Large intestine (tissue), 12 donors: ENCODE measurements at places on chromosomes 2 and 18.
A peak's percentile ranks its signal among the peaks of the same experiment; 100 is the strongest.

GRCh38 chr18:76493213-76494161 is 1.6 kb downstream of the ZNF516 start:
- peak; percentile 68 for DNase-seq

DNA sequence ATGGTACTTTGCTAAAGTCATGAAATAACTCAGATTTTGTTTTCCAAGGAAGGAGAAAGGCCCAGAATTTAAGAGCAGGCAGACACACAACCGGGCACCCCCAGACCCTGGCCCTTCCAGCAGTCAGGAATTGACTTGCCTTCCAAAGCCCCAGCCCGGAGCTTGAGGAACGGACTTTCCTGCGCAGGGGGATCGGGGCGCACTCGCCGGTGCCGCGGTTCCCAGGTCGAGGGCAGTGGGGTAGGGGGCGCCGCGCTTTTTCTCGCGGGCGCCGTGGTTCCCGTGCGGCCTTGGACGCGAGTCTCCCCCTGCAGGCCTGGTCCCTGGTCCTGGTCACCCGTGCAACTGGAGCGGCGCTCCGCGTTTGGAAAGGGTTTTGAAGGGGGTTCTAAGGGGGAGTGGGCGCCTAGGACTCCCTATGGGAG is 1.2 kb downstream of the ZNF236 start:
- DNase-seq, result peak; percentile 48

- no peak for DNase-seq
Observed at GRCh38 chr2:75982719-75983118, 272.0 kb upstream of the GCFC2 start.

- no peak for DNase-seq
Observed at GRCh38 chr2:64609227-64609941, 44.3 kb downstream of the SERTAD2 start.

DNA sequence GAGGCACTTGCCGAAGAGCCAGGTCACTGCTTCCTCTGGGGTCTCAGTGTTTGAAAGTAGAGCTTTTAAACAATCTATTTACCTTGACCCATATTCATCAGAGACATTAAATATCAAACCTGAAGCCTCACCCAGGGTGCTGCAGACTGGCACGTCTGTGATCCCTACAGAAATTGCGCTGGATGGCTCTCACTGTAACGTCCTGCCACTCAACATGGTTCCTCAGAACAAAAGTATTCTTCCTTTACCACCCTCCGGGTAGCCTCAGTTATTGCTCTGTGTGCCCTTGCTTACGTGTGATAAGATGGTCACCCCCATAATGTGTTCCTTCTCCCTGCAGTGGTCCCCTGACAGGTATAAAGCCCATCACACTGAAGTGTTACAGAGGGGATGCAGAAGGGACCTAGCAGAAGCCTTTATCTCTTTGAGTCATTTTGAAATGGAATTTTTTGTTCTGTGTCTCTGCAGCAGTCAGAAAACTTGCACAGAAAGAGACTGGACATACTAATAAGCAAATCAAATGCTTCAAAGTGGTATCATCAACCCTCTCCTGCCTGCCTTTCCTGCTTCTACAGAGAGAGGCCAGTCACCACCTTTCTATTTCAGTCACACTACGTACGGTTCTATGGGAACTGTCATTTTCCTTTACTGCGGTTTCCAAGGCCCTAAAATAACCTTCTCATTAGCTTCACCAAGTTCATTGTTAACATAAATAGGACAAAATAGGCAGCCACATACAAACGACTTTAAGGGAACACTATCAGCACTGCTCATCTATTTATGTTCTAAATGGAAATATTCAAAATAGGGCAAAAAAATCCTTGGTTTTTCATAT is 86.8 kb downstream of the METTL8 start:
- no peak for DNase-seq

DNA sequence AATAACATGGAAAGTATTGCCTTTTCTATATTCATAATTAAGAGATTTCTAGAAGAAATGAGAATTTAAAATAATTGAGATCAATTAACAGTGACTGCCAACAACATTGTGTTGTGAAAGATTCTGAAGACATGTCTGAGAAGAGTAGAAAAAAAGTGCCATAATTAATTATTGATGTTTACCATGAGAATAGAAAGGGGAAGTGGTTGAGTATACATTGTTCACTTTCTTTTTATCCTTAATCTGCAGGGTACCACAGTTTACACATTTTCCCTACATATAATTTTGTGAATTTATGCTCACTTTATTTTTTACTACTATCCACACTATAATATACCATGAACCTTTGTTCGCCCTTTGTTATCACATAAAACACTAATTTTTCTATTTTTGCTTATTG is 47.1 kb upstream of the UBE2E3 start:
- DNase-seq, result no peak

DNA sequence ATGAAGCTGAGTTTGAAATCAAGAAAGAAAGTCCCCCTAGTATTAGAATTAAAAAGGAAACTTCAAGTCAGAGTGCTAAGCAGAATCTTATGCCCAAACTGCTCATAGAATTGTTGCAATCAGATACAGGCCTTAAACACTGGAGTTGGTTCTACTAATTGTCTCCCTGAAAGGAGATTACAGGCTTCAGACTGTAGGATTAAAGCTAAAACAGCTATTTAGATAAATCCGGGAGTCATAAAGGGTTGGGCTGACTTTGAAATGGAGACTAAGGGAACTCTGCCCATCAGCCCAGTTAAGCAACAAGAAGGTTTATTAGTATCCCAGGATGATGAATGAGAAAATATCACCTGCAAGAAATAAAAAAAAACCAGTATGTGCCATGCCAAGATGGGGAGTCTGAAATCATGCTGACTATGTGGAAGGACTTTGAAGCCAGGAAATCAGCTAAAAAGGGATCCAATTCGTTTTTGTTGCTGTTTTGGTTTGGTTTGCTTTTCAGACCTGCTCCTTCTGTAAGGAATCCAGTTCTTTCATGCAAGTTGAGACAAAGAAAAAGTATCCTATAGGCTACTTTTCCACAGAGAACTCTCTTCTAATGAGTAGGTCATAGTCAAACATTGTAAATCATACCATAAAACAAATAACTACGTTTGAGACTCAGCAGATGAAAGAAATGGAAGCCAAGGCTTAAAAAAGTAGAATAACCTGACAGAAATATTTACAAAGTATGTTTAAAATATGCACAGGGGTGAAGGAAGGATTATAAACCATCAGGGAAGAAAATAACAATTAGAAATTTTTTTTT is 37.6 kb upstream of the MSTN start:
- DNase-seq, result peak; percentile 80

DNA sequence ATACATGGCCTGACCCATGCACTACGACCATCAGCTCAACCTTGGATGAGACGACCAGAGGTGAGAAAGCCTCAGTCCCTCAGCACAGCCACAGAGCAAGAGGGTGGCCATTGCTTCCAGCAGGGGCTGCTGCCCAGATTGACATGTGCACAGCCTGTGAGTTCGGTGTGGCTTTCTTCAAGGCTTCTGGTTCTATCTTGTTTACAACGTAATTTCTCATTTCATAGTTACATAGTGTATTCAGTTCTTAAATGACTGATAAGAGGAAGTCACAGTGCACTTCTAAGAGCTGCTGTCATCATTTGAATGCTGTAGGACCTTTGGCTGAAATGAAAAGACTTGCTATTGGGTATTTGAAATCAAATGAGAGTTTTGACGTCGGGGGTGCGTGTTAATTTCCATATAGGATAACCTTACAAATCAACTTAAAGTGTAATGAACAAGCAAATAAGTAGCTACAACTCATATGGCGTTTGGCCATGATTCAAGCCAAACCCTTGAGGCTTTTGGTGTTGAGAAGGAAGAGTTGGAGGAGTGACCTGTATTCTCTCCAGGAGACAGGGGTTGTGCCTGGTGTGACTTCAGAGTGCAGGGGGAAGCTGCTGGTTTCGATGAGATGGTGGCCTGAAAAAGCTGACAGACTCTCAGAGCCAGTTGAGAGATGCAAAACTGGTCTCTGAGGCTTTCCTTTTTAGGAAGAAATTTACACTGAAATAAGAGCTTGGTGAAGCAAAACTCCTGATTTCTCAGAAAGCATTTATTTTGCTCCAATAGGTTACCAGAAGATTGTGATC is 51.0 kb downstream of the TSHZ1 start:
- DNase-seq, result no peak

- DNase-seq, result no peak
Observed at GRCh38 chr2:231133365-231134099, 8.7 kb upstream of the HTR2B start.

DNA sequence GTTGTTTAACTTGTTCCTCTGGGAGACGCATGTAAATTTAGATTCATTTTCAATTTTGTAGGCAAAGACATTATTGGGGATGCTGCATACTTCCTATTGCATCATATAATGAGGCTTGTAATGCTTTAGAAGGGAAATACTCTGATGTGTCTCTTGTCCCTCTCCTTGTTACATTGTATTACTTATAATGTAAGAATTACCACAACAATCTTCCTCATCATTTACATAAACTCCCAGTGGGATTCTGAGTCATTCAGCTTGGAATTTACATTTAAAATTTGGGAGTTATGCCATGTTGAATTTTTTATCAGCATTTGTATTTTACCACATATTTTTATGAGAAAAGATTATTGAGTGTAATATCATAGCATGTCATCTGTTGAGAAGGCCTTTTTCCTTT is 963.4 kb upstream of the NRXN1 start:
- DNase-seq, result no peak

GRCh38 chr2:191474464-191474863 is 203.5 kb upstream of the NABP1 start:
- no peak for DNase-seq

- no peak for DNase-seq
Observed at GRCh38 chr2:180291060-180291459, 284.0 kb upstream of the CWC22 start.

DNA sequence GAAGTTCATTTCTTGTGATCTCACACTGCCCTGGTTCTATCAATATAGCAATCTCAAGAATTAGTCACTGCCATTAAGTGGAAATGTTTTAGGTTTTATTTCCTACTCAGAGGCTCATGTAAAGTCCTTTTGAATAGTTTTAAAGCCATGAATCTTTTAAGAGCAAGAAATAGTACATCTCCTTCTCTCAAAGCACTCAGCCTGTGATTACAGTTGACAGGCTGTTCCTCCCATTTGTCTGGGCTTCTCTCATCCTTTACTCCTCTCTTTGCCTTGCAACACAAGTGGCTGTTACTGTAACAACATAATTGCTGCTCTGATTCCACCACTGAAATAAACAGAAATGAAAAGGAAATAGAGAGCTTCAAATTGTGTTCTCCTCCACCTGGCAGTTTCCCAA is 18.4 kb downstream of the GRP start:
- no peak for DNase-seq

DNA sequence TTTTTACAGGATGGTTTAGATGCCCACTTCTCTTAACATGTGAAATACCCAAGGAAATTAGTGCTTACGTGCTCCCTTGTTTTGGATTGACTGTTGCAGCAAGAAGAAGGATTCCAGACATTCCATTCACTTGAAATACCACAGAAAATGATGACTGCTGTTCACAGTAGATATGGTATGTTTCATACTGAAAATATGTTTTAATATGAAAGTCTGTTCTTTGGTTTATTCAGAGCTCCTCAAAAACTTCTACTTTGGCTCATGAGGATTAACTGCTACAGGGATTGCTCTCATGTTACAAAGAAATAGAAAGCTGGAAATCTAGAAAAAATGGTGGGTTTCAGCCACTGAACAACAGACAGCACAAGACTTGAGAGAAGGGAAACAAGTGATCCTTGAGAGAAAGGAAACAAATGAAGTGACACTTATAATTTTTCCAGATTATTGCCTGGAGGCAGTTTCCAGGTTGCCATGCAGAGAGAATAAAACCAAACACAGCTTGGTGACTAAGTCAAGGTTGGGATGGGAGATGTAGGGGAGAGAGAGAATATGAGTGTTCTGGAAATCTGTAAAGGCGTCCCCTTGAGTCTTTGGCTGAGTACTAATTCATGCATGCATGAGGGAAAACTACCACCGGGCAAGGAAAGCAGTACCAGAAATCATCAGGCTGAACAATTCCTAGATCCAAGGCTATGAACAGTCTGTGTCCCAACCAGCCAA is 348.1 kb downstream of the CLIP4 start:
- no peak for DNase-seq

GRCh38 chr2:241808721-241809382 is at the start of gene NEU4:
Gene NEU4 (plus strand): TSS chr2:241809193. CDS start chr2:241814485, 5,292 bp downstream.
- peak; percentile 55 for DNase-seq
